GM20000 (cell line): ENCODE measurements at places on chromosomes 6 and 20.

GRCh38 chr6:69881322-69882151 is 15.2 kb downstream of the COL19A1 start:
- peak; percentile 33 for DNase-seq

- peak; percentile 82 for DNase-seq
Measured at GRCh38 chr20:325889-326644, 715 bp downstream of the SOX12 start.

GRCh38 chr6:6942831-6943230 is 164.9 kb upstream of the RREB1 start:
- peak; percentile 68 for DNase-seq

GRCh38 chr6:42653851-42654250 is 68.5 kb downstream of the PRPH2 start:
- DNase-seq = no peak

- no peak for DNase-seq
Measured at GRCh38 chr6:149711711-149712110, 6.2 kb downstream of the LATS1 start.
